Foreskin keratinocyte (primary cell): ENCODE measurements at places on chromosomes 7 and 10. TPM values are rescaled to one million over a fixed set of nuclear protein-coding genes. Genes with fewer than 3 reads are reported as not detected.

POT1 gene
- total RNA-seq = 20.9 and 22.2 TPM in 2 replicates

COBL gene
- 0.78 and 1.4 TPM in 2 replicates for total RNA-seq

FANK1 gene
- 4.1 and 5.8 TPM in 2 replicates for total RNA-seq

HSPA12A gene
- total RNA-seq = 10.3 and 10.4 TPM in 2 replicates

ACSM6 gene
- not detected in 2 replicates for total RNA-seq

CYP2C19 gene
- not detected in 2 replicates for total RNA-seq

GTPBP10 gene
- 17.9 and 21.5 TPM in 2 replicates for total RNA-seq

CYP3A4 gene
- not detected in 2 replicates for total RNA-seq

SPDYE2 gene
- total RNA-seq = not detected in 2 replicates

WNT8B gene
- total RNA-seq = not detected in 2 replicates

CTAGE6 gene
- not detected in 2 replicates for total RNA-seq

SPDYE9 gene
- total RNA-seq = not detected in 2 replicates

PLCE1 gene
- 0.07 and 0.11 TPM in 2 replicates for total RNA-seq

MORN4 gene
- 7.4 and 9.7 TPM in 2 replicates for total RNA-seq

HABP2 gene
- not detected in 2 replicates for total RNA-seq

PRF1 gene
- not detected in 2 replicates for total RNA-seq

FGFBP3 gene
- 0.20 and 0.32 TPM in 2 replicates for total RNA-seq

SEC61A2 gene
- 6.1 and 7.2 TPM in 2 replicates for total RNA-seq

RPEL1 gene
- total RNA-seq = not detected in 2 replicates

COL26A1 gene
- total RNA-seq = not detected in 2 replicates

IL15RA gene
- total RNA-seq = 2.3 and 3.6 TPM in 2 replicates

OGDHL gene
- total RNA-seq = 0.27 and 0.28 TPM in 2 replicates

CFAP70 gene
- total RNA-seq = 0.28 and 0.41 TPM in 2 replicates

PRPS1L1 gene
- total RNA-seq = not detected in 2 replicates

UNC5B gene
- 0.67 and 0.75 TPM in 2 replicates for total RNA-seq

OR6V1 gene
- not detected in 2 replicates for total RNA-seq

CALML5 gene
- 2.4 and 65.7 TPM in 2 replicates for total RNA-seq

ANKRD22 gene
- total RNA-seq = 0.24 and 0.35 TPM in 2 replicates

CALHM3 gene
- not detected in 2 replicates for total RNA-seq

GDF2 gene
- total RNA-seq = not detected in 2 replicates

TMEM176B gene
- not detected in 2 replicates for total RNA-seq

ACTL6B gene
- not detected in 2 replicates for total RNA-seq

HOXA13 gene
- not detected in 2 replicates for total RNA-seq

APBB1IP gene
- not detected in 2 replicates for total RNA-seq

GPR26 gene
- not detected in 2 replicates for total RNA-seq

TEX47 gene
- not detected in 2 replicates for total RNA-seq
